ENCODE measurements at places on chromosomes 6 and 20.
A peak's percentile ranks its signal among the peaks of the same experiment; 100 is the strongest.

- no peak for DNase-seq
Measured at GRCh38 chr6:56046576-56046975, 171.2 kb upstream of the BMP5 start.

GRCh38 chr6:45483501-45483900 is 105.8 kb upstream of the SUPT3H start:
- no peak for DNase-seq

GRCh38 chr6:125584468-125584939 is 164.9 kb upstream of the HEY2 start:
- DNase-seq = no peak

GRCh38 chr6:32941214-32941768 is 463 bp upstream of the HLA-DMB start:
- peak; percentile 73 for DNase-seq

- DNase-seq = no peak
Measured at GRCh38 chr20:37238426-37238825, 23.2 kb downstream of the GHRH start.

Measured in activated effector memory CD4-positive, alpha-beta T cell treated with anti-CD3 and anti-CD28 coated beads, Interleukin-2, amount 50 U/mL, for 16 hours (primary cell).